Stimulated activated CD4-positive, alpha-beta T cell treated with anti-CD3 and anti-CD28 coated beads, Interleukin-1b, Interleukin-23, amount 100 ng/mL, for 1 hour (primary cell): ENCODE measurements at places on chromosomes 6 and 20.

DNA sequence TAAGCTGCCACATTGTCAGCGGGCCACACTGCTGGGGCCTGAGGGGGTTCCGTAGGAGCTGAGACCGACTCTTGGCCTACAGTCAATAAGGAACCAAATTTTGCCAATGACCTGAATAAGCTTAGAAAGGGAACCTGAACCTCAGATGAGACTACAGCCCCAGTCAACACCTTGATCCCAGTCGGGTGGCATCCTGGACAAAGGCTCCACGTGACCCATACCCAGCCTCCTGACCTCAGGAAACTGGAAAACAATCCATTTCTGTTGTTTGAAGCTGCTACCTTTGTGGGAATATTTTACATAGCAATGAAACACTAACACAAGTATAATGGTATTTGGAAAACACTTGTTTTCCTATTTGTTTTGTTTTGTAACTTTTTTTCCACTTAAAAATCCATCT is 179.9 kb upstream of the RALGAPA2 start:
- no peak for DNase-seq

DNA sequence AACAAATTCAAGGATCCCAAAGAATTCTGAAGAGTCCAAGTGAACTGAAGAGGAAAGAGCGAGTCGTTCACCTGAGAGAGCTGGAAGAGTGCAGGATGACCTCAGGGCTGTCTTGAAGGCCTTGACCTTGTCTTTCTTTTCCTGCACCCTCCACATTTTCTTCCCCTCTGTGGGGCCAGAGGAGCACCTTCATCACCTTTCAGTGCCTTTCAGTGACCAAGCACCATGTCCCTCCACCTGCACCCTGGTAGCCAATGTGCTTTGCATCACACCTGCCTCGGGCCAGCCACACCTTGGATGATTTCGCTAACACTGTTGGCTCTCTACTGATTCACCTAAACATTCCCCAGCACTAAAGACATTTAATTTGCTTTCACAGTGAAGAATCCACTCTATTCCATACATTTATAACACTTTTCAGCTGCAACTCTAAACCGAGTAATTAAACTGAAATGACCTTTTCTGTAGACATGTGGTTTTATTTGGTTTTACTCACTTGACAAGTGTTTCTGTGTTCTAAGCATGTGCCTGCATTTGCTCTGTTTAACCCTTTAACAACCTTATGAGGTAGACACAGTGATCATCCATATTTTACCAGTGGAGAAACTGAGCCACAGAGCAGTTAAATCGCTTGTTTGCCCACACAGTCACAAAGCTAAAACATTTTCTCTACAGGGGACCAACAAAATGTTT is 121.3 kb upstream of the CST7 start:
- DNase-seq = no peak

DNA sequence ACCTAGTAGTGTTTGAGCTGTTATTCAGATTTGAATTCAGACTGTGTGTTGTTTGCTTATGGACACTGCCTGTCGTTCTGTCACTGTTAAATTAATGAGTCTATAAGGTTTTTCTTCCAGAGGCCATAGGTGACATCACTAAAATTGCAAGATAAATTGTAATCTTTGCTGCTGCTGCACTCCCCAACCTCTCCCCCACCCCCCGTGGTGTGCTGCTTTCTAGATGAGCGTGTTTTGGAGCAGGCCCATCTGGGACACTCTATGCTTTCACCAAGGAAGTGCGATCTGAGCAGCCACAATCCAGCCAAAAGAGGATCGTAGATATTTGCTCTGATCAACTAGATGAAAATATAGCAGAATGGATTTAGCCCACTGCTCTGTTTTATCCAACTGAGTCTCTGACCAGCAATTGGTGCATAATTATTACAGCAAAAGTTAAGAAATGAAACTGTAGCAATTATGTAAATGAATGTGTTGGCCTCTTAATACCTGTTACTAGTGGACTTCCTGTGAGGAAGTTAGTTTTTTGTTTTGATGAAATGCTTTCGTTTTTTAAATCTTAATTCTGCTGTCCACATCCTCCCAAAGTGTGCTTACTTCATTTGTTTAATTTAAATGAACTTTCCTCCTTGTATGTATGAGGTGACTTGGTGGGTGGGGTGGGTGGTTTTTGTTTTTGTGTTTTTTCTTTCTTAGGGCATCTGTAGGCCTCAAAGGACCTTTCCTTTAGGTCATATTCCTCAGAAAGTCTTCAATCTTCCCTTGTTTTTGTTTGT is 58.1 kb downstream of the RPRD1B start:
- DNase-seq = no peak

GRCh38 chr20:56439771-56440291 is 27.8 kb downstream of the CASS4 start:
- no peak for DNase-seq

- DNase-seq = no peak
Measured at GRCh38 chr6:84526631-84527030, 237.8 kb downstream of the TBX18 start.

DNA sequence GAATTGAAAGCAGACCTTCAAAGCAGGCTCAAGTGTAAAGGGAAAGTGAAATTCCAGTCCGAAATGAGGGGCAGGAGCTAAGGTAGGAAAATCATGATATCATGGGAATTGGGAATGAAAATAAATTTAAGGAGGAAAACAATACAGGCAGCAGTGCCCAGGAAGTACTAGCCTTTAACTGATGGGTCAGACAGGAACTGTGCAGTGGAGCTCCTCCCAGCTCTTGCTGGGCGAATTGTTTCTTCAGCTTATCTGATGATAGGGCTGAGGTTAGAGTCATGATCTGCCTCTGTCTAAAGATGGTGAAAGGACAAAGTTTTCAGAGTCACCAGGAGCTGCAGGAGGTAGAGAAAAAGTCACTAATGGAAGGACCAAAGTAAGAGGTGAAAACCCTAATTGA is 457.9 kb upstream of the PTCHD4 start:
- DNase-seq = no peak

- no peak for DNase-seq
Measured at GRCh38 chr6:155364844-155365437, 50.7 kb upstream of the TFB1M start.

GRCh38 chr6:56838016-56838555 is 116.8 kb upstream of the BEND6 start:
- no peak for DNase-seq

DNA sequence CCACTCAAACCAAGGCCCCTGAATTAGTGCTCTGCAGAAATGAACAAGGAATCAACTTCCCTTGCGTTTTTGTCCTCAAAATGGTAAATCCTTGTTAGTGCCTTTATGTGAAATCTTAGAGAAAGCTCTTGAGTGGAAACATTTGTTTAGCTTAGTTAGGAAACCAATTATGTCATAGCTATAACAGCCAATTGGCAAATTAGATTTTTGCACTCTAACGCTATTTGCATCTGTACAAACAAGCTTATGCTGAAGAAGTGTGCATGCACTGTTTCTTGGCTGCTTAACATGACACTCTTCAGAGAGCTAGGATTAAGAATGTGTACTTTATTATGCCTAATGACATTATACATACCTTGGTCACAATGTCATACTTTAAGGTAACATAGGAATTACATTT is 622.6 kb upstream of the SLC35B3 start:
- DNase-seq = no peak

- no peak for DNase-seq
Measured at GRCh38 chr6:34004706-34005105, 141.2 kb downstream of the GRM4 start.

DNA sequence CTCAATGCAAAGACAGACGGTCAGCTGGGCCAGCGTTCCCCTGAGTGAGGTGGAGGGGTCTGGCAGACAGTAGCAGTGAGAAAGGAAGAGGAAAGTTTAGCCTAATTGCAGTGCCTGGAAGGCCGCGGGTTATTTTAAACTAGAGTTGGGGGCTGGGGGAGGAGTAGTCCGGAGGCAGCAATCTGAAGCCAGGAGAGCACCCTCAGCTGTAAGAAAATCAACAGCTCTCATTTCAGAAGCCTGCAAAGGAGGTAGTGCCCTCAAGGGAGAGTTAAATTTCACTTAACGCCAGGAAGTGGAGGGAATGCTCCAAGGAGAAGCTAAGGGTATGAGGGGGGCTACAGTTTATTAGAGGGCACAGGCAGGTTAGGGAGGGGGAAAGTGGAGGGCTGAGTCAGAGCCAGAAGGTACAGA is 26.9 kb downstream of the RING1 start:
- DNase-seq = no peak

- DNase-seq = no peak
Measured at GRCh38 chr6:144346719-144347447, 61.7 kb downstream of the UTRN start.

DNA sequence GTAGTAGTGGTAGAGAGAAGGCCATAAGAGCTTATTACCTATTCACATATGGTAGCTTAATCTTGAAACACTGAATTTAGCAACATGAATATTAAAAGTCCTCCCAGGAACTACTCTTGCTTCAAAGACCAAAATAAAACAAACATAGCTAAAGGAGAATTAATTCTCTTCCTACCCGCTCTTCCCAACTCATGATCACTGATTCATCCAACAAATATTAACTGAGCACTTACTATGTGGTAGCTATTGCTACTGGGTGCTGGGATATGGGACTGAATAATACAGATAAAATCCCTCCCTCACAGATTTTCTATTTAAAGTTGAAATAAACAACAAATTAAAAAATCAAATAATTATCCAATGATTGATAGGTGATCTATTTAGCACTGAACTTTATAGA is 287.1 kb downstream of the BTBD9 start:
- DNase-seq = no peak

DNA sequence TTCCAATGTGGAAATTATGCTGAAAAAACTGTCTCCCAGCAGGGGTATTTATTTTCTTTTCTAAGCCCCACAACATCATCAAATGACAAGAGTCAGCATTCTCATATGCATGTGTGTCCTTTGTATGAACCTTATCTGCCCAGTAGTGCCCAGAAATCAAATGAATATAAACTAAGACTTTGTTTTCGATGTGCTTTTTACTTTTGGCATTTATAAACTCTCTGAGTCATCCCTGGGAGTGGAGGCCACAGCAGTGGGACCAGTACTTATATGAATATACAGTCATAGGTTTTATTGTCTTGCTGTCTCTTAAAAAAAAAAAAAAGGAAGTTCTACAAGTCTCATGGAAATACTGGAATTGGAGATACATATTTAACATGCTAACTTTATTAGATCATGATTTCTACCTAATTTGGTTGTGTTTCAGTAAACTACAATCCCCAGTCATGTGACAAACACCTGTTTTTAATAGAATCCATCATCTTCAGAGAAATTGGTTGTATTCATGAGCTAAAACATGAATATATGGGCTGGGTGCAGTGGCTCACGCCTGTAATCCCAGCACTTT is 99.2 kb upstream of the TMEM181 start:
- no peak for DNase-seq

GRCh38 chr6:140957386-140957785 is 1175.3 kb upstream of the GJE1 start:
- DNase-seq = no peak

- DNase-seq = no peak
Measured at GRCh38 chr6:15292721-15293302, 46.9 kb downstream of the JARID2 start.

DNA sequence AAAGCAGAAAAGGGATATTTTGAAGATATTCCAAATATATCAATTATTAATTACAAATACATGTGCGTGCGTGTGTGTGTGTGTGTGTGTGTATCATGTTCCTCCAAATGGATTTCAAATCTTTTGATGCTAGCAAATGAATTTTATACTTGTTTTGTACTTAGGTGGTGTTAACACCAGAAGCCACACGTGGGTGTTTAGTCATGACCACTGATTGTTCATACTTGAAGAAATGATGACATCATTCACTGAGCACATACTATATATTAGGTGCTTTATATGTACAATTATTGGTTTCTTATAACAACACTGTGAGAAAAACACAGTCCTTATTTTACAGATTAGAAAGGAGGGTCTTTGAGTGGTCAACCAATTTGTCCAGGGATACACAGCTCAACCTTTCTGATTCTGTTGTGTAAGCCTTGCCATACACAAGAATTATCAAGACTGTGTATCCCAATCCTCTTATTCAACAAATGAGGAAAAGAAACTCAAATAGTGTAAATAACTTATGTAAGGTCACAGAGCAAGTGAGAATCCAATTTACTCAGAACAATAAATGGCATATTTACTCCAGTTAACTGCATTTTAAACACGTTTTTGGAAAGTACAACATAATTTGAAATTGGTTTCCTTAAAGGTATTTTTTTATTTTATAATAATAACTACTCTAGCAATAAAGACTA is 88.5 kb downstream of the BCAS1 start:
- no peak for DNase-seq

- DNase-seq = no peak
Measured at GRCh38 chr6:52491203-52492069, 71.3 kb downstream of the EFHC1 start.

GRCh38 chr6:39515471-39515870 is 193.0 kb upstream of the KCNK16 start:
- no peak for DNase-seq

GRCh38 chr6:70409216-70409615 is 4.1 kb upstream of the FAM135A start:
- DNase-seq = no peak

GRCh38 chr20:22403632-22404361 is 180.6 kb downstream of the FOXA2 start:
- DNase-seq = no peak

GRCh38 chr20:46931699-46932098 is 37.1 kb downstream of the EYA2 start:
- no peak for DNase-seq
